MCF 10A (cell line): ENCODE measurements at places on chromosomes 2 and 18. TPM values are rescaled to one million over a fixed set of nuclear protein-coding genes. Genes with fewer than 3 reads are reported as not detected.

Gene SERPINB2
- total RNA-seq = 0.47 and 0.82 TPM in 2 replicates

Gene ANKRD30B
- not detected in 2 replicates for total RNA-seq

Gene AQP12B
- total RNA-seq = not detected in 2 replicates

Gene CPS1
- 18.4 and 20.6 TPM in 2 replicates for total RNA-seq

Gene MROH2A
- not detected in 2 replicates for total RNA-seq

Gene MAPRE3
- total RNA-seq = 18.0 and 26.0 TPM in 2 replicates

Gene PID1
- 123 and 211 TPM in 2 replicates for total RNA-seq

Gene IL18RAP
- total RNA-seq = not detected in 2 replicates

Gene HS1BP3
- 10.0 and 25.1 TPM in 2 replicates for total RNA-seq

DNA sequence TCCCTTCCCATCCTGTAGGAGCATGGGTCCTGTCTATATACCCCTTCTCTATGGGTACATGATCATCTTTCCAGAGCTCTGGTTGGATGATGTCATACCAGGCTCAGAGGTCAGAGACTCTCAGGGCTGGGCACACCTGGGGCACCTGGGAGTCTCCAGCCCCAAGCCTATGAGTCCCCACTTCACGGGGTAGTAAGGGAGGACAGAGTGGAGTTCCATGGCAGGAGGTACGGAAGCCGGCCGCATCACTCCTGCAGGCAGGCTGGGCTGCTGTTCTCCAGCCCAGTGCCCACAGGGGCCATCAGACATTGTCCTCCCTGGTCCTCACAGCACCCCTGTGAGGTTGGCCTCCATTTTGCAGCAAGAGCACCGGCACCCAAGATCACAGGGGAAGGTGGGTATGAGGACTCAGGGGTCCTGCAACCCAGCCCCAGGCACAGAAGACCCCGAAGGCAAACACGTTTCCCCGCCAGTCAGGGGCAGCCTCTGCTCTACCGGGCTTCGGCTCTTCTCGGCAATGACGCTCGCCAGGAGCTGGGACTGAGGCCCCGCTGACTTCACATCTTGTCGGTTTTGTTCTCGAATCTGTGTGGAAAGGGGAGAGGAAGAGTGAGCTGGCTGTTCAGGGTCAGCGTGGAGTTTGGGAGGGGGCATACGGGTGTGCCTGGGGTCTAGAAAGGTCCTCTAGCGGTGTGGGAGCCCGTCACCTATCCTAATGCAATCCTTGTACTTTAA is 91.5 kb downstream of the ADD2 start:
- H3K27me3 ChIP-seq = no peaks in the 10 kb centered on the region
- no peak overlapping the region for H3K27ac ChIP-seq
- DNase-seq = no peak
- H3K4me1 ChIP-seq = no peaks in the 10 kb centered on the region
- no peak overlapping the region for H3K4me3 ChIP-seq

GRCh38 chr18:6729247-6730091 is at the start of gene ARHGAP28:
Gene ARHGAP28, plus strand, starts transcription at chr18:6729716. Its CDS starts 106 bp downstream, at chr18:6729822.
- H3K27me3 ChIP-seq = no peaks in the 10 kb centered on the region
- H3K36me3 ChIP-seq = peaks cover 5% of the 10 kb centered on the region
- peaks cover 19% of the 10 kb centered on the region for H3K4me1 ChIP-seq
- peak within 1 kb of the TSS; percentile 80 for H3K27ac ChIP-seq

GRCh38 chr2:208208335-208209085 is 18.7 kb upstream of the C2orf80 start:
- no peaks in the 10 kb centered on the region for H3K4me1 ChIP-seq
- H3K4me3 ChIP-seq = no peak overlapping the region
- DNase-seq = no peak
- H3K27ac ChIP-seq = no peak overlapping the region
- H3K27me3 ChIP-seq = no peaks in the 10 kb centered on the region

- H3K36me3 ChIP-seq = no peaks in the 10 kb centered on the region
- H3K27ac ChIP-seq = no peak within 1 kb of the TSS
- H3K4me1 ChIP-seq = peaks cover 5% of the 10 kb centered on the region
Observed at GRCh38 chr2:218381916-218382366, at the start of gene SLC11A1. Gene SLC11A1, plus strand, starts transcription at chr2:218382273. Its CDS starts 96 bp downstream, at chr2:218382369.

GRCh38 chr2:162153608-162154224 is 1.7 kb upstream of the GCG start:
- H3K36me3 ChIP-seq = no peaks in the 10 kb centered on the region
- no peak overlapping the region for H3K4me3 ChIP-seq
- H3K4me1 ChIP-seq = peaks cover 7% of the 10 kb centered on the region
- H3K27ac ChIP-seq = no peak overlapping the region

GRCh38 chr2:54655046-54655809 is 68.2 kb upstream of the EML6 start:
- H3K4me3 ChIP-seq = no peak overlapping the region
- no peaks in the 10 kb centered on the region for H3K4me1 ChIP-seq
- no peak overlapping the region for H3K27ac ChIP-seq
- no peak for DNase-seq

DNA sequence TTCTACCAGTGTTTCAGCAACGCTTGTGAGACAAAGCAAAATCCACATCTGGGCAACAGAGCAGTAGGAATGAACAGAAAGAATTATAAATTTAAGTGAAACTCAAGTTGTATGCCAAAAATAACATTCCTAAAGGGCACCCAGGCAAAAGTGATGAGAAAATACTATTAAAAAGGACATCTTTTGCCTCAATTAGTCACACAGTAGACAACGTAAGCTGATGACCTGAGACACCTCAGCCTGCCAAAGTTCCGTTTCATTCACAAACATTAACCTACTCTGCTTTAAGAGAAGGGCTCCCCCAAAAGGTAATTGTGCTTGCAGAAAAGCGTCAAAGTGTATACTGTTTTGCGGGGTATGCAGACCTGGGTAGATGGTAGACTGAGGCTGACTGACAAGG is 7.2 kb downstream of the HDLBP start:
- peak overlapping the region; percentile 59 for H3K27ac ChIP-seq
- no peaks in the 10 kb centered on the region for H3K27me3 ChIP-seq
- DNase-seq = no peak
- H3K36me3 ChIP-seq = peaks cover 30% of the 10 kb centered on the region
- no peak overlapping the region for H3K4me3 ChIP-seq
- peaks cover 46% of the 10 kb centered on the region for H3K4me1 ChIP-seq

DNA sequence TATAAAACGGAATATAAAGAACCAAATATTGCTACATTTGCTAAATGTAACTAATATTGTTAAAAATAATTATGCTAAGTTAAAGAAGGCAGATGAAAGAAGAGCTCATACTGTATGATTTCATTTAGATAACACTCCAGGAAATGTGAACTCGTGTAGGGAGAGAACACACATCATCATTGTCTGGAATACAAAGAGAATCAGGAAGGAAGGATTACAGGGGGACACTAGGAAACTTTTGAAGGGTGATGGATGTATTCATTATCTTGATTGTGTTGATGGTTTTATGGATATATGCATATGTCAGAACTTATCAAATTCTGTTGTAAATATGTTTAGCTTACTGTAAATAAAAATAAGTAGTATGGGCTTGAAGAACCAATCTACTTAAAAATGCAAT is 104.1 kb upstream of the TRIB2 start:
- H3K27me3 ChIP-seq = no peaks in the 10 kb centered on the region
- H3K4me1 ChIP-seq = peaks cover 5% of the 10 kb centered on the region
- H3K27ac ChIP-seq = no peak overlapping the region
- DNase-seq = no peak
- H3K4me3 ChIP-seq = no peak overlapping the region
- H3K36me3 ChIP-seq = no peaks in the 10 kb centered on the region

GRCh38 chr2:159832858-159833257 is 34.9 kb upstream of the CD302 start:
- H3K4me3 ChIP-seq = no peak overlapping the region
- no peaks in the 10 kb centered on the region for H3K27me3 ChIP-seq
- no peak for DNase-seq
- H3K27ac ChIP-seq = no peak overlapping the region

DNA sequence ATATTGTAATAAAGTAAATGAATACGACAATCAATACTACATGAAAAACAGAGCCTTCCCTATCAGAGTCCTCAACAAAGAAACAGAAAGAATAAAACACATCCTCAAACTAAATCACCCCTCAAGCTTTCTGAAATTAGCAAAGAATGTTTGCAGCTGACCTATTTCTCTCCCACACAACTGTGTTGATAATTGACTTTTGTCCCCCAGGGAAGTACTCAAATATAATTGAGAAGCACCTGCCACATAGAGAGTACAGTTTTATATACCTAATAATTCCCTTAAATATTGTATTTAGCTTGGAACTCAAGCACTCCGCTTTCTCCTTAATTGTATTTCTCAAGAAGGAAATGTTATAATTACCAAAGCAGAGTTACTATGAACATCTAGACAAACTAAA is 12.6 kb downstream of the CACNB4 start:
- no peaks in the 10 kb centered on the region for H3K36me3 ChIP-seq
- H3K27me3 ChIP-seq = no peaks in the 10 kb centered on the region
- H3K4me3 ChIP-seq = no peak overlapping the region
- DNase-seq = no peak
- no peak overlapping the region for H3K27ac ChIP-seq

DNA sequence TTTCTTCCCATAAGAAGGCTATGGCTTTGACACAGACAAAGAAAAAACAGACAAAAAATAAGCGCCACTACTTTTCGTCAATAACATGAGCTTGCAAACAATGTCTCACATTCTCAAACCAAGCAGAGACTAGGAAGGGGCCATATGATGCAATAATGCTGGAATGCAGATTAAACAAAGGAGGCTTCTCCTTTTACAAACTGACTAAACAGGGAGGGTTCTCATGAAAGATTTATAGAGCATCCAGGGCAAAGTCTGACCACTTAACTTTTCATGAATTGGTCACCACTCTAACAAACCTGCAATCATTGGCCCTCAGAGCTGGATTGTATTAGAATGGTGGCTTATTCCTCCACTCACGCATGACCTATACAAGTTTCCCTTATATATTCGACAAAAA is 663.3 kb upstream of the CHAC2 start:
- H3K27me3 ChIP-seq = no peaks in the 10 kb centered on the region
- H3K4me1 ChIP-seq = peaks cover 15% of the 10 kb centered on the region
- H3K27ac ChIP-seq = no peak overlapping the region
- H3K4me3 ChIP-seq = no peak overlapping the region
- no peaks in the 10 kb centered on the region for H3K36me3 ChIP-seq

- DNase-seq = no peak
- no peak overlapping the region for H3K4me3 ChIP-seq
- H3K36me3 ChIP-seq = no peaks in the 10 kb centered on the region
- no peak overlapping the region for H3K27ac ChIP-seq
- peaks cover 55% of the 10 kb centered on the region for H3K27me3 ChIP-seq
Observed at GRCh38 chr2:211376410-211376809, 820.0 kb downstream of the CPS1 start.

GRCh38 chr2:105362862-105363591 is 25.7 kb downstream of the C2orf49 start:
- no peaks in the 10 kb centered on the region for H3K27me3 ChIP-seq
- no peak for DNase-seq
- peaks cover 96% of the 10 kb centered on the region for H3K36me3 ChIP-seq
- H3K27ac ChIP-seq = no peak overlapping the region
- no peak overlapping the region for H3K4me3 ChIP-seq

DNA sequence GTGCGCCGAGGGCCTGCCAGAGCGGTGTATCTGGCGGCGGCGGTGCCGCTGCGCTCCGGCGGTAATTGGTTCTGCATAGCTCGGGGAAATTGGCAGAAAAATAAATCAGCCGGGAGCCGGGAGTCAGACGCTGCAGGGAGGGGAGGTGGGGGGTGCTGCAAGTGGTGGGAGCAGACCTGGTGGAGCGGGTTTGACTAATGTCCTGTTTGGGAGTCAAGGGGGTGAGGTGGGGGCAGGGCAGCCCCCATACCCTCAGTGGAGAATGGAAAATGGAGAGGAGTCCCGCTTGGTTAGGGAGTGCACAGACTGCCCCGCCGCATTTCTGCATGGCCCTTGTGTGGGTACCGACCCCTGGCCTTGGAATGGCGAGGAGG is 107.3 kb downstream of the DYSF start:
- H3K4me3 ChIP-seq = no peak overlapping the region
- H3K27ac ChIP-seq = no peak overlapping the region
- H3K4me1 ChIP-seq = no peaks in the 10 kb centered on the region
- H3K36me3 ChIP-seq = no peaks in the 10 kb centered on the region

- no peaks in the 10 kb centered on the region for H3K36me3 ChIP-seq
- H3K4me1 ChIP-seq = no peaks in the 10 kb centered on the region
- no peak overlapping the region for H3K27ac ChIP-seq
- no peaks in the 10 kb centered on the region for H3K27me3 ChIP-seq
- no peak for DNase-seq
Observed at GRCh38 chr2:61558160-61558559, 20.0 kb upstream of the XPO1 start.

DNA sequence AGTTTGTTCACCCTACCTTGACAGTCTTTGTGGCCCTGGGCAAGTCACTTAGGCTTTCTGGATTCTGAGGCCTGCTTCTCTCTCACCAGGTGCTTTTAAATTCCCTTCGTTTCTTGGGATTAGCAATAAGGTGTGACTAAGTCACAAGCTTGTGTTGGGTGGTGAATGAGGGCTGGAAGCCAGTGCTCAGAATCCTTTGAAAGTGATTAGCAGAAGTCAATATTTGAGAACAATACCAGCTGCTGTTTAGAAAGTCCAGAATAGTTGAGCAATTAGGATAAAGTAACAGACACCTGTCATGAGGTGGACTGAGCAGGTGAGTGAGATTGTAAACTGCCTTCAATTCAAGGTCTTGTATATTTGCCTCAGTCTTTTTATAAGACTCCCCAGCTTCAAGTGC is 19.3 kb upstream of the MGAT5 start:
- peaks cover 6% of the 10 kb centered on the region for H3K4me1 ChIP-seq
- no peak overlapping the region for H3K27ac ChIP-seq
- H3K36me3 ChIP-seq = no peaks in the 10 kb centered on the region

GRCh38 chr18:76514573-76514972 is 19.5 kb upstream of the ZNF516 start:
- no peaks in the 10 kb centered on the region for H3K27me3 ChIP-seq
- H3K4me3 ChIP-seq = no peak overlapping the region
- DNase-seq = no peak
- no peaks in the 10 kb centered on the region for H3K36me3 ChIP-seq

- no peaks in the 10 kb centered on the region for H3K27me3 ChIP-seq
- no peak overlapping the region for H3K4me3 ChIP-seq
- H3K4me1 ChIP-seq = no peaks in the 10 kb centered on the region
- no peak overlapping the region for H3K27ac ChIP-seq
- DNase-seq = no peak
Observed at GRCh38 chr2:167017021-167017420, 128.7 kb downstream of the XIRP2 start.

- no peaks in the 10 kb centered on the region for H3K4me1 ChIP-seq
- H3K27ac ChIP-seq = no peak overlapping the region
- no peaks in the 10 kb centered on the region for H3K27me3 ChIP-seq
- H3K36me3 ChIP-seq = no peaks in the 10 kb centered on the region
Observed at GRCh38 chr2:48946449-48947048, 191.0 kb upstream of the LHCGR start.
